Hippocampal formation (tissue), 2 donors: ENCODE measurements at places on chromosomes 1 and 21.
A peak's percentile ranks its signal among the peaks of the same experiment; 100 is the strongest.

DNA sequence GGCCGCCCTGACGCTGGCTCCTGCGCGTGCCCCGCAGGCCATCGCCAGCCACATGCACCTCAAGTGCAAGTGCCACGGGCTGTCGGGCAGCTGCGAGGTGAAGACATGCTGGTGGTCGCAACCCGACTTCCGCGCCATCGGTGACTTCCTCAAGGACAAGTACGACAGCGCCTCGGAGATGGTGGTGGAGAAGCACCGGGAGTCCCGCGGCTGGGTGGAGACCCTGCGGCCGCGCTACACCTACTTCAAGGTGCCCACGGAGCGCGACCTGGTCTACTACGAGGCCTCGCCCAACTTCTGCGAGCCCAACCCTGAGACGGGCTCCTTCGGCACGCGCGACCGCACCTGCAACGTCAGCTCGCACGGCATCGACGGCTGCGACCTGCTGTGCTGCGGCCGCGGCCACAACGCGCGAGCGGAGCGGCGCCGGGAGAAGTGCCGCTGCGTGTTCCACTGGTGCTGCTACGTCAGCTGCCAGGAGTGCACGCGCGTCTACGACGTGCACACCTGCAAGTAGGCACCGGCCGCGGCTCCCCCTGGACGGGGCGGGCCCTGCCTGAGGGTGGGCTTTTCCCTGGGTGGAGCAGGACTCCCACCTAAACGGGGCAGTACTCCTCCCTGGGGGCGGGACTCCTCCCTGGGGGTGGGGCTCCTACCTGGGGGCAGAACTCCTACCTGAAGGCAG, 23.4 kb upstream of the ARF1 start:
- DNase-seq, result no peak

- DNase-seq, result no peak
Measured at GRCh38 chr1:85065550-85065949, 17.2 kb upstream of the MCOLN3 start.

GRCh38 chr1:160952129-160952510, 2.5 kb downstream of the ITLN2 start:
- no peak for DNase-seq

GRCh38 chr1:219564109-219564508, 48.8 kb downstream of the ZC3H11B start:
- no peak for DNase-seq

GRCh38 chr1:66323958-66324625, 209.9 kb upstream of the SGIP1 start:
- no peak for DNase-seq

- DNase-seq, result no peak
Measured at GRCh38 chr1:21620011-21620410, 49.1 kb downstream of the RAP1GAP start.

- no peak for DNase-seq
Measured at GRCh38 chr1:76238094-76238628, 163.6 kb downstream of the ST6GALNAC3 start.

DNA sequence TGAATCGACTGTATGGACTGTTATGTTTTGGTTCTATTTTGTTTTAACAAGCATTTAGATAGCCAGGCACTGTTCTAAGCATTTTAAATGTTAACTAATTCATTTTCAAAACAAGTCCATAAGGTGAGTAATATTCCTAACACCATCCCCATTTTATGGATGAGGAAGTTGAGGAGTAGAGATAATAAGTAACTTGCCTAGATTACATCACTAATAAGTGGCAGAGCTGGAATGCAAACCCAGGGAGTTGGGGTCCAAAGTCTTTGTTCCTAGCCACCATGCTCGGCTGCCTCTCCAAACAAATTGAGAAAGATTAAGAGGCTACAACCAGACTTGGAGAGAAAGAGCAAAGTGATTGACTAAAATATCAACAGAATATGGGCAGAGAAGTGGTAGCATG, 12.6 kb upstream of the LEPR start:
- DNase-seq, result no peak

GRCh38 chr21:41321211-41321907, 4.8 kb downstream of the FAM3B start:
- no peak for DNase-seq

DNA sequence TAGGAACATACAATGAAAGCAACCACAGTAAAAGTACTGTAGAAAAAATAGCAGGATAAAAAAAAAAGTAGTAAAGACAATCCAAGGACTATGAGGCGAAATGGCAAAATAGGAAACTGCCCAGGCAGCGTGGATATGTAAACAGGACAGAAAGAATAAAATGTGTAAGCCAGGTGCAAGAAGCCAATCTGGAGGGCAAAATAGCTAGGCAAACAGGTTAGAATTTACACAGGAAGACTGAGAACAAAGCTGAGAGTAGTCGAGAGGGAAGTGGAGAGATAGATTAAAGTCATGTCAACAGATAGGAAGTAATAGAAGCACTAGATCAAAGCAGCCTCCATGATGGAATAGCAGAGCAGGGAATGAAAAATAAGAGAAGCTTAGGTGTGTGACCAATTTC, 124.2 kb upstream of the B3GALT2 start:
- no peak for DNase-seq

DNA sequence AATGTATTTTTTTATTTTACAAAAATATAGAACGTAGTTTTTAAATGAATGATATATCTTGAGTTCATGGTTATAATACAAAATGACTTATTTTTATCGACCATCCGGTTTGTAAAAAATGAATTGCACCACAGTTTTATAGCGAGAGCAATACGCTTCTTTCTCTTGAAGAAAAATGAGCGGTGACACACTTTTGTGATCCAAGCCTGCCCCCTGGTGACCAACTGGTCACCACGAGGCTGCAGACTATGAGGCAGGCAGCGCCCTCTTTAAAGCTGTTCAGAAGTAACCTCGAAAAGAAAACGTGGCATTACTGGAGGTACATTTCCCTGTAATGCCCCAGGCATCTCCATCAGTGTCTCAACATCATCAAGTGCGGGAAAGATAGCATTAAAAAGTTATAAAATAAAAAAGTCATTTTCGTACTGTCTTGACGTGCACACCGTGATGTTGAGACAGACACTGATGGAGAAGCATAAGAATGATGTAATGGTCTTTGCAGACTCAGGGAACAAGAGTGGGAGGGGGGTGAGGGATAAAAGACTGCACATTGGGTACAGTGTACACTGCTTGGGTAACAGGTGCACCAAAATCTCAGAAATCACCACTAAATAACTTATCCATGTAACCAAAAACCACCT, 734.2 kb upstream of the ADAMTS5 start:
- peak; percentile 77 for DNase-seq

DNA sequence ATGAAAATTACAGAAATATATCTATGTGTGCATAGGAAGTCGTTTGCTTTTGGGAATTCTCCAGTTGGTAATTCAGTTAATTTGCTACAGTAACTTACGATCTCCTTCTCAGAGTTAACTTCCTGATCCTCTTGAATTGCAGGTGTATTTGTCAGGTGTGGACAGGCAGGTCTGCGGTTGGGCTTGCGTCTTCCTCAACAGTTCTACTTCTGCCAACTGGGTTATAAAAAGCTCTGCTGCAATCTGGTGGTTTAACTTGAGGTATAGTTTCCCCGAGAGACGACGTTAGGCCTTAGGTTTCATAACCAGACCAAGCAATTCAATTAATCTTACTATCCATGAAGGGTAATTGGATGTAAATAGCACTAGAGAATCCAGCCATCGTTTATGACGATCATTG, 88.2 kb downstream of the GABPA start:
- no peak for DNase-seq

DNA sequence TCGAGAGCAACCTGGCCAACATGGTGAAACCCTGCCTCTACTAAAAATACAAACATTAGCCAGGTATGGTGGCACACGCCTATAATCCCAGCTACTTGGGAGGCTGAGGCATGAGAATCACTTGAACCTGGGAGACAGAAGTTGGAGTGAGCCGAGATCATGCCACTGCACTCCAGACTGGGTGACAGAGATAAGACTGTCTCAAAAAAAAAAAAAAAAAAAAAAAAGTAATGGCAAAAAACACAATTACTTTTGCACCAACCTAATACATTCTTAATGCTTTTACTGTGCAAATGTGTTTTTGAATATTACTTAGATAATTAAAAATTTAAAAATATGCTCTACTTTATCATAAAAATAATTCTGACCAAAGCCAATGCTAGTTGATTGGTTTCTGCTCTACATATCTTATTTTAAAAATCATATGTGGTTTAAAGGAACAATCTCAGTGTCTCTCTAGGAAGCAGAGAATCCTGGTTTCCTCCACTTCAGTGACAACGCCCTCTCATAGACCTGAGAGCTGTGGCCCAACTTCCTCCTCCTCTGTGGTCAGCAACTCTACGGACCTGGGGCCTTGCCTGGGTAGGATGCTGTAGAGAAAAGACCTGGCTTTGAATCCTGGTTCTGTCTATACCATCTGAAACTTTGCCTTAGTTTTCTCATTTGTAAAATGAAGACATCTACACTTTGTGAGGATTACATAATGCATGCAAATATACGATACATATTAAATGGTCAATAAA, 64.7 kb downstream of the TGFBR3 start:
- DNase-seq, result no peak

GRCh38 chr1:85393490-85393889, 71.5 kb downstream of the DDAH1 start:
- no peak for DNase-seq

- no peak for DNase-seq
Measured at GRCh38 chr21:14844001-14844400, 220.8 kb downstream of the NRIP1 start.
